ENCODE measurements at places on chromosomes 5 and 9. TPM values are rescaled to one million over a fixed set of nuclear protein-coding genes. Genes with fewer than 3 reads are reported as not detected.

The SPRY4 gene
- 4.5 TPM for total RNA-seq

The EQTN gene
- total RNA-seq: not detected

The OR1L1 gene
- total RNA-seq: not detected

The KLF4 gene
- total RNA-seq: 22.9 TPM

The IFNE gene
- total RNA-seq: 6.6 TPM

The SPATA31E1 gene
- total RNA-seq: not detected

The SH3PXD2B gene
- 21.1 TPM for total RNA-seq

The IRX4 gene
- not detected for total RNA-seq

The SYNPO gene
- 6.6 TPM for total RNA-seq

The NEUROG1 gene
- total RNA-seq: not detected

The SLCO6A1 gene
- total RNA-seq: not detected

The CTSV gene
- total RNA-seq: under 0.01 TPM

The SLC6A7 gene
- total RNA-seq: not detected

The SEMA5A gene
- 17.7 TPM for total RNA-seq

The PDE8B gene
- 0.26 TPM for total RNA-seq

The TRAF1 gene
- 2.6 TPM for total RNA-seq

The TPRN gene
- 5.1 TPM for total RNA-seq

The ZNF169 gene
- 3.6 TPM for total RNA-seq

The C6 gene
- total RNA-seq: 0.26 TPM

The PCDHGA4 gene
- 7.6 TPM for total RNA-seq

The ARSI gene
- 8.5 TPM for total RNA-seq

The ITGA2 gene
- 50.1 TPM for total RNA-seq

The SH3TC2 gene
- 0.26 TPM for total RNA-seq

The ANKRD34B gene
- not detected for total RNA-seq

The GTF3C5 gene
- 32.4 TPM for total RNA-seq

All from fibroblast of lung (primary cell).